Psoas muscle (tissue), 8 donors: ENCODE measurements at places on chromosomes 6 and 20. TPM values are rescaled to one million over a fixed set of nuclear protein-coding genes. Genes with fewer than 3 reads are reported as not detected.

GRCh38 chr6:133275213-133275612 lies 34.1 kb downstream of the EYA4 start:
- H3K36me3 ChIP-seq, result no peaks in the 10 kb centered on the region
- H3K27me3 ChIP-seq, result no peaks in the 10 kb centered on the region
- H3K4me1 ChIP-seq, result peaks cover 24% of the 10 kb centered on the region
- DNase-seq, result no peak
- H3K4me3 ChIP-seq, result no peak overlapping the region

SLC44A4 gene
- 0.24 TPM for total RNA-seq

- no peaks in the 10 kb centered on the region for H3K36me3 ChIP-seq
- H3K27me3 ChIP-seq, result no peaks in the 10 kb centered on the region
- H3K27ac ChIP-seq, result no peak overlapping the region
- no peak for DNase-seq
These were observed 66.3 kb downstream of the PPP1R3G start for GRCh38 chr6:5151360-5151954.

RPP21 gene
- total RNA-seq, result 28.9 TPM

WFDC10B gene
- not detected for total RNA-seq

LSM14B gene
- 56.1 TPM for total RNA-seq

GRCh38 chr6:14313248-14313647 lies 195.7 kb downstream of the CD83 start:
- no peaks in the 10 kb centered on the region for H3K36me3 ChIP-seq
- H3K4me3 ChIP-seq, result no peak overlapping the region
- no peak for DNase-seq
- H3K27ac ChIP-seq, result no peak overlapping the region
